ENCODE measurements at places on chromosomes 2 and 18. TPM values are rescaled to one million over a fixed set of nuclear protein-coding genes. Genes with fewer than 3 reads are reported as not detected.

DNA sequence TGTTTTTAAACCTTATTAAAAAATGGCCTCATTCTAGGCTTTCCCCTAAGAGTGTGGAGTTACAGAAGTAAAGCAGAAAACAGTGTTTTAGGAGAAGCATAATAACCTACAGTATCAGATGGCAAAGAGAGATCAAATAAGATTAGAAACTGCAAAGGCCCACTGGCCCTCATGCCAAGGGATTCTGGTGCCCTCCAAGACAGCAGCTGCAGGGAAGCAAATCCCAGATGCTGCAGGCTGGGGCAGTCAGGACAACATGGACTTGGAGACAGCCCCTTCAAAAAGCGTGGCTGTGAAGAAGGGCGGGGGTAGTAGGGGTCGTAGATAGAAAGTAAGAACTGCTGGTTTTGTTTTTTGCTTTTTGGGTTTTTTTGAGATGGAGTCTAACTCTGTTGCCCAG is 28.3 kb upstream of the EPG5 start:
- DNase-seq = no peak

DNA sequence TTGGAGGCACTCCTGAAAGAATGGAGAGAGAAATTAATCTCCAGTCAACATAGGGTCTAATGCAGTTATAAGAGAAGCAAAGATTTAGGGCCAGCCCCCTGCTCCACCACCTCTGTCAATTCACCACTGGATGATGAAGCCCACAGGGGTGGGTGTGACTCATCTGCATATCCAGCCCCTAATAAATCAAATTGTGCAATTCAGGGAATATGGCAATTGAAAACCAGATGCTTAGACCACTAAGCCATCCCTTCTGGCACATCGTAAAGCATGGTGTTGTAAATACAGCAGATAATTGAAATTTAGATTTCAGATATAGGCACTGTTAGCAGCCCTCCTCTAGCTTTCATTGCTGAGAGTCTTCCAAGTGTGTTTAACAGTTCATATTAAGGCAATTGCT is 541.4 kb downstream of the PARD3B start:
- no peak for DNase-seq

- DNase-seq = no peak
Observed at GRCh38 chr2:229022652-229023051, 248.4 kb downstream of the PID1 start.

- DNase-seq = no peak
Observed at GRCh38 chr2:102021779-102022178, 30.0 kb downstream of the IL1R2 start.

DNA sequence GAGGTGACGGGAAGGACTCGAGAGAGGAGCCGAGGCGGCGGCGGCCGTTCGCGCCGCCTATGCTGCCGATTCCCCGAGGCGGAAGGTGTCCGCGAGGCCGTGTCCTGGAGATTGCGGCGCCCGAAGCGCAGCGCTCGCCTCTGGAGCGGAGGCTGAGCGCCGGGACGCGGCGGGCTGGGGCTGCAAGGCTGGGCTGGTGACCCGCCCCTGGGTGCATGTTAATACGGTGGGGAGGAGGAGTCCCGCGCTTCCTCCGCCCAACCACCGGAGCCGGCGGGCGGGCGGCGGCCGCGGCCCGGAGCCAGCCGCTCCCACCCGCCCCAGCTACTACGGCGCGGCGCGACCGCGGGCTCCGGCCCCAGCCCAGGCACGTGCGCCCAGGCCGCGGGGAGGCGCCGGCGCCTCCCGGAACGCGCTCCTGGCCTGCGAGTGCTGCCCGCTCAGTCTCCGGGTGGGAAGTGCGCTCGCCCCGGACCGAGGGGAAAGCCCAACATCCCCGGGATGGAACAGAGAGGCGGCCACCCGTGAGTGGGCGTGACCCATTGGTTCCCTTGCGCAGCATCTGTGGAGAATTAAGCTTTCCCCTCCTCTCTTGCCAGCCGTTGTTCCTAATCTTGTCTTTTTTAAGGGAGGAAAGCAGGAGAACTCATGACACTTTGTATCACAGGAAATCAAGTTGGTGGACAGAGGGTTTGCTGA is at the start of gene DLGAP1:
TSS of gene DLGAP1 (minus strand) at position 195 of the 699 bp plus-strand sequence.
- DNase-seq = peak; percentile 91

DNA sequence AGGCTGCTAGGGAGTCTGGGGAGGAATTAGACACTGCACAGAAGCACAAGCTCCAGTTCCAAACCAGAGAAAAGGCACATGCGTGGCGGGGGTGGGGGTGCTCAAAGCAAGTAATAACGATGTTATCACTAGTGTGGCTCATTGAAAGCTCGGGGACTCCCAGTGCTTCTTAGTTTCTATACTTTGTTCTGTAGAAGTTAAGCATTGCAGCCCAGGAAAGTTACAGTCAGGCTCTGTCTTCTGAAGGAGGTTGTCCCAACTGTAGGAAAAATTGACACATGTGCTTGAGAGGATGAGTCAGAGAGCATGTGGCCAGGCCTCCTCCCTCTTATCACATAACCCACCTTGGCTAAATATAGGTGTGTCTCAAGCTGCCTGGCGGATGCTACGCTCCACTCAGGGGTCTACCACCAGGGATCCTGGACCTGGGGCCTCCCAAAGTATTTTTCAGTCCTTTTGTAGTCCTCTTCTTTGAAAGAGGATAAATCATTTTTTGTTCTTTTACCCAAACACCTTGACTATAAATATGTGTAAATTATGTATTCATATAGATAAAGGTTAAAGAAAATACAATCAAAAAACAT is 3.8 kb downstream of the GALNT5 start:
- no peak for DNase-seq

ANKRD62 gene
- not detected for total RNA-seq

MFSD6 gene
- total RNA-seq = 0.63 TPM

TSGA10 gene
- 1.1 TPM for total RNA-seq

UGT1A4 gene
- total RNA-seq = not detected

ECEL1 gene
- 17.2 TPM for total RNA-seq

NEU2 gene
- not detected for total RNA-seq

PRKAG3 gene
- not detected for total RNA-seq

All from H7 (cell line).